ENCODE measurements at places on chromosomes 3 and 15. TPM values are rescaled to one million over a fixed set of nuclear protein-coding genes. Genes with fewer than 3 reads are reported as not detected.
A peak's percentile ranks its signal among the peaks of the same experiment; 100 is the strongest.

DNA sequence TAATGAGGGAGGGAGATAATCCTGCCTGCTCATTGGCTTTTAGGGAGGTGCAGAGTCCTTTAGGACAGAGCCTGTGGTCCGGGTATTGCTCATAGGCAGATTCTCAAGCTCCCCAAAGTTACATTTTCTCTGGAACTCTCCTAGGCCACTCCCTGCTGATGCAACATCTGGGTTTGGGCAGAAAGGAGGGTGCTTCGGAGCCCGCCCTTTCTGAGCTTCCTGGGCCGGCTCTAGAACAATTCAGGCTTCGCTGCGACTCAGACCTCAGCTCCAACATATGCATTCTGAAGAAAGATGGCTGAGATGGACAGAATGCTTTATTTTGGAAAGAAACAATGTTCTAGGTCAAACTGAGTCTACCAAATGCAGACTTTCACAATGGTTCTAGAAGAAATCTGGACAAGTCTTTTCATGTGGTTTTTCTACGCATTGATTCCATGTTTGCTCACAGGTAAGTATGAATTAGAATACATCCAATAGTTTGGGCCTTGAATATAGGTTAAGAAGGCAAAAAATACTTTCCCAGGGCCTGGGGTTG is at the start of gene IL20RB:
Gene IL20RB, plus strand, starts transcription at position 233 of the 538 bp plus-strand sequence. Its CDS starts 131 bp downstream, at position 364.
- no peak for DNase-seq

The ATP13A4 gene
- 0.30 TPM for polyA plus RNA-seq

The CCDC71 gene
- polyA plus RNA-seq: 30.9 TPM

- no peak for DNase-seq
Observed at GRCh38 chr3:126753191-126754160, 49.4 kb downstream of the CHCHD6 start.

The FETUB gene
- polyA plus RNA-seq: not detected

The PROS1 gene
- 44.0 TPM for polyA plus RNA-seq

DNA sequence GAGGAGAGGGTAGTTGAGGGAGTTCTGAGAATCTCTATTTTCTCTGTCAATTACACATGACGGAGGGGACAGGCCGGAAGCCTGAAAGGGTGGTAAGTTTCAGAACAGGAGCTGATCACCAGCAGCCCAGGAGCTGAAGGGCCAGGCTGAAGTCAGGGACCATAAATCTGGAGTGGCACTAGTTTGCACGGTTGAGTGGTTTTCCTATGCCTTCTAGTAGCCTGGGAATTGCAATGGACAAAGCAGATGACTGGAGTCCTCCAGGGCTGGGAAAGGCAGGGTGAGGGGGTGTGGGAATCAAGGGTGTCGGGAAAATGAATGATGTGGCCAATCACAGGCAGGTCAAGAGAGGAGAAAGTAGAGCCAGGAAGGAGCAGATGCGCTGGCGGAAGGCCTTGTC is 72.5 kb downstream of the MAGEF1 start:
- no peak for DNase-seq

GRCh38 chr3:166285001-166285400 is 447.8 kb upstream of the BCHE start:
- DNase-seq: no peak

DNA sequence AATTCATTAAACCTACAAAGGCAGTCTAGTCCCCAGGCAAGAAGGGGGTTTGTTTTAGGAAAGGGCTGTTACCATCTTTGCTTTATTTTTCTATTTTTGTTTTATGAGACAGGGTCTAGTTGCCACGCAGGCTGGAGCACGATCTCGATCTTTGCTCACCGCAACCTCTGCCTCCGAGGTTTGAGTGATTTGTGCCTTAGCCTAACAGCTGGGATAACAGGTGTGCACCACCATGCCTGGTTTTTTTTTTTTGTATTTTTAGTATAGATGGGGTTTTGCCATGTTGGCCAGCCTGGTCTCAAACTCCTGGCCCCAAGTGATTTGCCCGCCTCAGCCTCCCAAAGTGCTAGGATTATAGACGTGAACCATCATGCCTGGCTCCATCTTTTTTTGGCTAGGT is 4.9 kb downstream of the HIGD1A start:
- no peak for DNase-seq

- no peak for DNase-seq
Observed at GRCh38 chr3:154074966-154075365, 46.2 kb upstream of the ARHGEF26 start.

The SLC6A20 gene
- 0.06 TPM for polyA plus RNA-seq

GRCh38 chr3:157033001-157033400 is 126.9 kb downstream of the CCNL1 start:
- no peak for DNase-seq

GRCh38 chr3:53269888-53270880 is 14.4 kb upstream of the TKT start:
- DNase-seq: peak; percentile 80

DNA sequence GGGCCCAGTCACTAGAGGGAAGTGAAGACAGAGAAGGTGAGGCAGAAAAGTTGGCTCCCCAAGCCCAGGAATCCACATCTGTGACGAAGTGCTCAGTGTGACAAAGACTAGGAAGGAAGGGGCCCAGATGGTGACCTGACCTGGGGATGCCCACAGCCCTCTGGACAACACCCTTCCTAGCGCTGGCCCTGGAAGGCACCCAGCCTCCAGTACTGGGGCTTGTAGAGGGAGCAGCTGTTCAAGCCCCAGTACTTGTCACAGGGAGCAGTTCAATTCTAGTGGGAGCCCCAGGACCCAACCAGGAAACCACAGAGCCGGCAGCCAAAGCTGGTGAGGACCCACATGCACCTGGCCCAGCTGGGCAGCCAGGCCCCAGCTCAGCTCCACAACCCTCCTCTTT is 190.8 kb downstream of the XXYLT1 start:
- DNase-seq: no peak

GRCh38 chr3:183272142-183272541 is 19.1 kb downstream of the B3GNT5 start:
- no peak for DNase-seq

- no peak for DNase-seq
Observed at GRCh38 chr3:98843266-98843959, 58.1 kb downstream of the DCBLD2 start.

The RTF1 gene
- polyA plus RNA-seq: 57.1 TPM

DNA sequence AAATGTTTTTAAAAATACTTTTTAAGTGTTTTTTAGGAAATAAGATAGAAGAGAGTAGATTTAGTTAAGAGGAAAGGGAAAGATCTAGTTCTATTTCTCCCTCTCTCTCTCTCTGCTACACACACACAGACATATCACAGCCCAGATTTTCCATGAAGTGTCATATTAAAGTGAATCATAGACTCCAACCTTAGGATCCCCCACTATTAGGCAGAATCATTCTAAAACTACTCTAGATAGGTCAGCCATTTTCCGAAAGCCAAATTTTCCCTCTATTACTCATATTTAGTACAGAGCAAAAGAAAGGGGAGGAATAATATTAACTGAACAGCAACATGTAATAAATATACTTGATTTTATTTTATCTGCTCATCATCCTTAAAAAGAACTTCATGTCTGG is 45.1 kb upstream of the RSL24D1 start:
- no peak for DNase-seq

DNA sequence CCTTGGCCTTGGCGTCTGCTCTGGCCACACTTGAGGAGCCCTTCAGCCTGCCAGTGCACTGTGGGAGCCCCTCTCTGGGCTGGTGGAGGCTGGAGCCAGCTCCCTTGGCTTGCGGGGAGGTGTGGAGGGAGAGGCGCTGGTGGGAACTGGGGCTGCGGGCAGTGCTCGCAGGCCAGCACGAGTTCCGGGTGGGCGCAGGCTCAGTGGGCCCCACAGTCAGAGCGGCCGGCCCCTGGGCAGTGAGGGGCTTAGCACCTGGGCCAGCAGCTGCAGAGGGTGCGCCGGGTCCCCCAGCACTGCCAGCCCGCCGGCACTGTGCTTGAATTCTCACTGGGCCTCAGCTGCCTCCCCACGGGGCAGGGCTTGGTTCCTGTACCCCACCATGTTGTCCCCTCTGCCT is 68.7 kb upstream of the KCNAB1 start:
- DNase-seq: no peak

GRCh38 chr3:151440940-151441339 is 19.9 kb downstream of the IGSF10 start:
- no peak for DNase-seq

DNA sequence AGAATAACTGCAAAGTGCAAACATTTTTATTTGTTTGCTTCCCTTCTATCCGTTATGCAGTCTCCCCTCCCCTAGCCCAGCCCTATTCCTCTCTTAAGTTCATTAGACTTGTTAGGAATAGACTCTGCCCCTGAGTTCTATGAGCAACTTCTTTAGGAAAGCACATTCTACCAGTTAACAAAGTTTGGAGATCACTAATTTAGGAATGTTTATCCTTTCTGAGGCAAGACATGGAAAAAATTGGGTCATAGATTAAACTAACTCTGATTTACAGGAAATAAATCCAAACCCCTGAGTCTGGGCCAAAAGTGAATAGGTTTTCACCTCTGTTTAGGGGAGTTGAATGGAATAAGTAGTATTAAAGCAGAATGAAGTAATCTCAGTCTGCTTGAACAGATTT is 34.4 kb downstream of the C3orf80 start:
- DNase-seq: no peak

GRCh38 chr15:88834211-88834812 is 31.1 kb downstream of the ACAN start:
- DNase-seq: peak; percentile 83

DNA sequence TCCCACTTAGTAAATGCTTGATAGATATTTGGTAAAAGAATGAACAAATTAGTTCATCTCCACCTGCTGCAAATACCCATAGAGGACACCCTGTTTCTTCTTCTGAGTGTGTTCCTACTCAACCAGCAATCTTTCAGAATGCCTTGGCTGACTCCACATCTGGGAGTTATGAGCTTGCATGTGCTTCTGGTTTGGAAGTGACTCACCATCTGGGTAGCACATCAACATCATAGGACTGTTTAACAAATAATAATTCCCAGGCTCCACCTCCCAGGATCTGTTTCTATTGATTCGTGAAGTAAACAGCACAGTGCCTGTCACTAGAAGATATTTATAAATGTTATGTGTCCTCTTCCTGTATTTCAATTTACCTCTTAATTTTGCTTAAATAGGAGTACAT is 580.1 kb downstream of the ROBO2 start:
- DNase-seq: no peak

- DNase-seq: no peak
Observed at GRCh38 chr3:99903869-99904268, 86.2 kb downstream of the CMSS1 start.
